ENCODE measurements at places on chromosomes 5 and 9.

GRCh38 chr9:20853866-20854265, 169.8 kb downstream of the FOCAD start:
- no peak for DNase-seq

DNA sequence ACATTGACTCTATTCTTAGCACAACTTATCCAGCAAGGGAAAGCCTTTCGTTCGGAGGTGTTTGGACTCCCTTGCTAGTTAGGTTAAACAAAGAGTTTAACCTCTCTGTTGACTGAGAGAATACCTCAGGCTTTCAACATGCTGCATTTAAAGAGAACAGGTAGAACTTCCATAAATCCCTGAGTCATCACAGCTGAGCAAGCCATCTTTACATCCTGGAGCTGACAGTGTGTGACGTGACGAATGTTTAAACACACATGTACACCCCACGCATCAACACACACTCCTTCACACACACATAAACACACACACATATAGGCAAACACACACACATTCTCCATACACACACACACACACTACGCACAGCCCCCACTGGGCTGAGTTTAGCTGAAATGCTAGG, 152.8 kb downstream of the ADAMTS12 start:
- DNase-seq, result no peak

DNA sequence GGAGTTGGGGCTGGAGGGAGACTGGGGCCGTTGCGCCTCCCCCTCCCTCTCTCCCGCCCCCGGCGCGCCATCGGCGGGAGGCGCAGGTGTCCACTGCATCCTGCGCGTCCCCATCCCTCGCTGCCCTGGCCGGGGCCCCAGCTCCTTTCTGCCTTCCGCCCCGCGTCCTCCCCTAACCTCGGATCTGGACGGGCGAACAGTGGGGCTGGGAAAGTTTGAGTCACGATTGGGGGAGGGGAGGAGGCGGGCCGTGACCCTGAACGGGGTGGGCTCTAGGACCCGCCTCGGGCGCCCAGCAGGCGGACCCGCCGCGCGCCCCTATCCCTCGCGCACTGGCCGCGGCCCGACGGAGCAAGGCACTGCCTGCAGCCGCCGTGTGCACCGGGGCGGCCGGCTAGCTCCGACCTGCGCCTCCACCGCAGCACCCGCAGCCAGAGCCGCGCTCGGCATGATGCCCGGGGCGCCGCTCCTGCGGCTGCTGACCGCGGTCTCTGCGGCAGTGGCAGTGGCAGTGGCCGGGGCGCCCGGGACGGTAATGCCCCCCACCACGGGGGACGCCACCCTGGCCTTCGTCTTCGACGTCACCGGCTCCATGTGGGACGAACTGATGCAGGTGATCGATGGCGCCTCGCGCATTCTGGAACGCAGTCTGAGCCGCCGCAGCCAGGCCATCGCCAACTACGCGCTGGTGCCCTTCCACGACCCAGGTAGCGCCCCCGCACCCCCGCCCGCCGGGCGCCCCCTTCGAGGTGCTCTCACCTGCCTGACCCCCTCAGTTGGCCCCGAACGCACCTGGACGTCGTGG, at the start of gene HMCN2:
HMCN2 (plus strand) TSS at position 330 of the 805 bp plus-strand sequence; CDS start at position 449, 119 bp downstream.
- DNase-seq, result peak; percentile 59

- DNase-seq, result no peak
Observed at GRCh38 chr5:109630093-109630492, 59.6 kb upstream of the MAN2A1 start.

GRCh38 chr9:94818178-94818541, 91.7 kb downstream of the AOPEP start:
- no peak for DNase-seq

- peak; percentile 33 for DNase-seq
Observed at GRCh38 chr5:51047369-51047768, 335.9 kb upstream of the ISL1 start.

DNA sequence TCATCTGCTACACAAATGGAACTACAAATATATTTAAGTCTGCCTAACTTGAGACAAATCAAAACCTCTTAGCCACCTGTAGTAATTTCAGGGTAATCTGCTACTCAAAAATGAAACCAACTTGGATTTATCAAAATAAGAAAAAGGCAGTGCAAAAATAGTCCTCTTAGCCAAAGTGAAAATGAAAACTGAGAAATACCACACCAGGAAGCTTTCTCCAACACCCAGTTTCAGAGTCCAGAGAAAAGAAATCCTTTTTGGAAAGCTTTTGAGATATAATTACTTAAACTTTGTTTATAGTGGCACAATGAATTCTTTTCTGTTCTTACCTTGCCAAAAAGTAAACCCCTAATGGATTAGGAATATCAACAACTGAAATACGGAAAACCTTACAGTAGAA, 990.4 kb downstream of the EFNA5 start:
- no peak for DNase-seq

DNA sequence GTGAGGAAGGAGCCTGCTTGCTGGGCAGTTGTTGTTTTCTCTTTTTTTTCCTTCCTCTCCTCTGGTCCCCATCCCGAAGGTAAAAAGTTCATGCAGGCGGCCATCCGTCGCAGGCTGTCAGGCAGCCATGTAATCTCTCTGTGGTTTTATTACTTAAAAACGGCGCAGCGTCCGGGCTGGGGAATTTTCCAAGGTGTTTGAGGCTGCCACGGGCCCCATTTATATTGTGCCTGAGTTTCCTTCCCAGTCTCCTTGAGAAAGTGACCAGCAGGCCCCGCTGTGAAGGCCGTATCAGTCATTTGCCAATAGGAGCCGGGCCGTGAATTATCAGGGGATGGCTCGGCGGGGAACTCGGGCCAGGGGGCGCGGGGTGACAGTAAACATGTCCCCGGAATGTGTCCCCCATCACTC, 289.7 kb downstream of the PBX3 start:
- DNase-seq, result no peak

DNA sequence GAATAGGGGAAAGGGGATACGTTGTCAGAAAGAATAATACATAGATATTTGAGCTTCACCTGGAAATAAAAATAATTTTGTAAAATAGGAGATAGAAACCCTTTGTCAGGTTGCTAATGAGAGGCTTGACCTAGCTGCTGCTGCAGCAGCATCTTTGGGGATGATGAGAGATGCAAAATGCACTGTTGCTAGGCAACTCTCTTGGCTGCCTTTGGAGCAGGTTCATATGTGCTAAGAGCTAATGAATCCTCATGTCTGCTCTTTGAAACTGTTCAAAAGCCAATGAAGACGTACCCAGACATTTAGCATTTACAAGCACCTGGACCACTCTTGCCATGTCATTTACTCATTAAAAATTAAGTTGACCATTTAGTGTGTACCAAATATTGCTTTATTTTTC, 121.7 kb downstream of the FOCAD start:
- no peak for DNase-seq

DNA sequence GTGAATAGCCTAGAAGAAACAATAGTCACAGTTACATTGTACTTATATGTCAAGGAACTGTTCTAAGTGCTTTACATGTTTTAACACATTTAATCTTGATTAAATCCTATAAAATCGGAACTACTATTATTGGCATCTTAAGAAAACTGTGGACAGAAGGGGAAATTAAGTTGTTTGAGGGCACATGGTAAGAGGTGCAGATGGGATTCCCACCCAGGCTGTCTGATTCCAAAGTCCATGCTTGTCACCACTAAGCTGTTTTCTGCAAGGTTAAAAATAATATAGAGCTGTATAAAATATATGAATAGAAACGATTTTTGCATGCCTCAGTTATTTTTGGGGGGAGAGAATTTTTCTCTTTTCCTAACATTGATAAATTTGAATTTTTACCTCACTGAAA, 194.6 kb upstream of the KLF9 start:
- no peak for DNase-seq

GRCh38 chr9:117098331-117098730, 316.5 kb downstream of the ASTN2 start:
- DNase-seq, result no peak

DNA sequence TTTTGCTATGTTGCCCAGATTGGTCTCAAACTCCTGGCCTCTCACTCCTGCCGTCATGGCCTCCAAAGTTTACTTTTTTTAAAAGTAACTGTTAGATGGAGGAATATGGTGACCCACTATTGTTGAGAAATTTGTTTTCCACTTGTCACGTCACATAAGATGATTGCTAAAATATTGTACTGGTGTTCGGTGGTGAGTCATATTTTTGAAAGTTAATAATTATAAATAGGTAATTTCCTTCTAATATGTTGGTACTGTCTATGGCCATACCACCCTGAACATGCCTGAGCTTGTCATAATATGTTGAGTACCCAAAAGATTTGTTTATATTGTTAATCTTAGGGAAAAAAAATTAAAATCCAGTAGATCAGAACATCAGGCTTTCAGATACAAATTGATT, 22.6 kb downstream of the RMI1 start:
- DNase-seq, result no peak

- peak; percentile 69 for DNase-seq
Observed at GRCh38 chr9:107158321-107158720, 124.8 kb upstream of the RAD23B start.

DNA sequence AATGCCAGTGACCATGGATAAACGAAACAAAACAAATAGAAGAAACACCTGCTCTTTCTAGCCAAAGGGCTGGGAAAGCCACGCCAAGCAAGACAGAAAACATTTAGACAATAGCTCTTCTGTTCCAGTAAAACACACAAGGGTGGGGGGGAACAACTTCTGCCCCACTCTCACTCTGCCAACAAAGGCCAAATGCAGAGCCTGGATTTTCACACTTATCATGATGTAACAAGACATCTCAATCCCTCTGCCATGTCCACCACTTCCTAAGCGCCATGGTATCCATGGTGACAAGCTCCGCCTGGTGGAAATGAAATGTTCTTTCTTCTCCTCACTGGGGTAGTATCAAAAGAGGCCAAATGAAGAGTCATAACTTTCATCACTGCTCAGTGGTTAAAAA, 60.6 kb downstream of the DRD1 start:
- DNase-seq, result peak; percentile 78

Data from NCI-H146 (cell line).